Esophagus mucosa (tissue), 1 donor: ENCODE measurements at places on chromosomes 11 and 22.

GRCh38 chr11:73197348-73197747 is 20.7 kb upstream of the P2RY2 start:
- ATAC-seq: peak; percentile 54

GRCh38 chr11:35563484-35564244 is 38.2 kb upstream of the PAMR1 start:
- ATAC-seq: no peak

DNA sequence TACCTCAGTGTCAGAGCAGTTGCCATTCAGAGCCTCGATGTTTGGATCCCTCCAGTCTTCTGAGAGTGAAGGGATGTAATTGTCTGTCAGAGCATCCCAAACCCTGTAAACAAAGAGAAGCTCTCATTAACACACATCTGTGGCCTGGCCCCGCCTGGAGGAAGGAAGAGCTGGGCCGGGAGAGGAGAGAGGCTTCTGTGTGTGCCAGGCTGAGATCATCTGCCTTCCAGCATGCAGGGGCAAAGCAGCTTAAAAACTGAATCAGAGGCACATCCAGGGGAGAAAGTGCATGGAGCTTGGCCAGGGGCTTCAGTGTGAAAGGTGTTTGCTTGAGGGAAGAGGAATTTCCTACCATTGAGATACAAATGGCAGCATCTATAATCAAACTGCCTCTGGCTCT is 14.5 kb downstream of the FEZ1 start:
- no peak for ATAC-seq

DNA sequence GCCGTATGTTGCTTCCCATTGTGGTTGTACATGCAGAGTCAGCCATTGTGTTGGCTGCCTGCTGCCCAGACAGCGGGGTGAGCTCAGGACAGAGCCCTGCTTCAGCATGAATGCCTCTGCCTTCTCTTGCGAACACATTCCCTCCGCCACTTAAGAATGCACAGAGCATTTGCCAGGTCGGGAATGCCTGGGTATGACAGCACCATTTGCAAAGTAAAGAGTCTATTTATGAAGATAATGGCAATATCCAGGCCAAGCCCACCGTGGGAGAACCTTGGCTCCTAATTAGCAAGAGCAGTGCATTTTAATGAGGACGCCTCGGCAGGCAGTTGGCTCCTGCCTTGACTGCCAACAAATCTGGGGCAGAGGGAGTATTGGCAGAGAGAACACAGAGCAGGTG is 62.5 kb upstream of the SORL1 start:
- no peak for ATAC-seq

DNA sequence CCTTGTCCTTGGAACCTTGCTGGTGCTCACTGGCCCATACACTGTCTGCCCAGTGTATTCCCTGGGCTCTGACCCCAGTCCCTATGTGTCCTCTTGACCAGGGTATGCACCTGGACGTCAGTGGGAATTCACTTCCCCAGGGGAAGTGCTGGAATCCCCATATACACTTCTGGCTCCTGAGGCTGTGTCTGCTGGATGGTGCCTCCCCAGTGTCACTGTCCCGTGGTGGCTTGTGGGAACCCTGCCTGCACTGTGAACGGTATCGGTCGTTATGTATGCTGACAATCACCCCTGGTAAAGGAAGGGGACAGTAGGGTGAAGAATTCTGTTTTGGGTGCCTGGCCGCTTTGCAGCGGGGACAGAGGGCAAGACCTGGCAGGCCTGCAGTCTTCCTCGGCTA is 95.9 kb downstream of the RRM1 start:
- ATAC-seq: no peak

GRCh38 chr11:12087075-12088004 is 23.1 kb upstream of the MICAL2 start:
- ATAC-seq: peak; percentile 34

GRCh38 chr11:32580967-32581366 is 2.7 kb upstream of the EIF3M start:
- no peak for ATAC-seq

GRCh38 chr11:82969811-82970210 is 68.3 kb downstream of the DDIAS start:
- ATAC-seq: no peak

DNA sequence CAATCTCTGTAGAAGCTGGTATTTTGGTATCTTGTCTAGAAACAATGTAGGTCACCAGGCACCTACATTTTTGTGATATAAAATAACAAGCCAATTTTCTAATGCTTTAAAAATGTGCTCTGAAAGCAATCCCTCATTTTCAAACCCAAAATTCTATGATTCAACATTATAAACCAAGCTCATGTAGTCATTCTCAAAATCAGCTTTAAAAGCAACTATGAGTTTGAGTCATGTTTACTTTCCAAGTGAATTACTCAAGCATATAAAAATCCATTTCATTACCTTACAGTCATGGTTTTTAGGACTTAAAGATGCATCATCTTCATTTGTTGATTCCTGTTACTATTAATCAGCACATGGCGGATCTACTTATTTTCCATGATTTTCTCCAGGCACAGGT is 216.4 kb downstream of the GRM5 start:
- ATAC-seq: no peak

- ATAC-seq: no peak
These were observed 141.6 kb downstream of the SNX19 start for GRCh38 chr11:130774703-130775102.

GRCh38 chr11:92857407-92857806 is 112.0 kb upstream of the MTNR1B start:
- ATAC-seq: no peak

DNA sequence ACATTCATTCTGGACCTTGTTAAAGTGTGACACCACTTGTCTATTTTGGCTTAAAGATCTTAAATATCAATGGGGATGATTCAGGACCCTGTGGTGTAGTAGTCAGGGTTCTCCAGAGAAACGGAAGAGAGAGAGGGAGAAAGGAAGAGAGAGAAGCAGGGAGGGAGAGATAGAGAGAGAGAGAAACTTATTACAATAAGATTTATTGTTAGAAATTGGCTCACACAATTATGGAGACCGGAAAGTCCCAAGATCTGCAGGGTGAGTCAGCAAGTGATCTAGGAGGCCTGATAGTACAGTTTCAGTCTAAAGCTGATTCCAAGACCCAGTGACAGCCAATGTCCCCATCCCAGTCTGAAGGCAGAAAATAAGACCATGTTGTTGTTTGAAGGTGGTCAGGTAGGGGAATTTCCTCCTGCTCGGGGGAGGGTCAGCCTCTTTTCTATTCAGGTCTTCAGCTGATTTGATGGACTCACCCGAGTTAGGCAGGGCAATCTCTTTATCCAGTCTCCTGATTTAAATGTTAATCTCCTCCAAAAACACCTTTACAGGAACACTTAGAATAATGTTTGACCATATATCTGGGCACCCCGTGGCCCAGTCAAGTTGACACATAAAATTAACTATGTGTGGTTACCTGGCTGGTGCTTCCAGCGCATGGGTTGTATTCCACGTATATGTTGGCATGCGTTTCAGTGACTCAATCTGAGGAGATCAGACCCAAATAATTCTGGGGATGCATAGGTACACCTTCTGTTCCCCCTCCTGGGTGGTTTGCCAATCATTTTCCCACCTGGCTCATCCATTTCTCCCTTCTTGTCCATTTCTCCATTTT is 1350.5 kb downstream of the TBC1D22A start:
- no peak for ATAC-seq

GRCh38 chr22:27839057-27839660 is 37.6 kb upstream of the MN1 start:
- ATAC-seq: no peak

DNA sequence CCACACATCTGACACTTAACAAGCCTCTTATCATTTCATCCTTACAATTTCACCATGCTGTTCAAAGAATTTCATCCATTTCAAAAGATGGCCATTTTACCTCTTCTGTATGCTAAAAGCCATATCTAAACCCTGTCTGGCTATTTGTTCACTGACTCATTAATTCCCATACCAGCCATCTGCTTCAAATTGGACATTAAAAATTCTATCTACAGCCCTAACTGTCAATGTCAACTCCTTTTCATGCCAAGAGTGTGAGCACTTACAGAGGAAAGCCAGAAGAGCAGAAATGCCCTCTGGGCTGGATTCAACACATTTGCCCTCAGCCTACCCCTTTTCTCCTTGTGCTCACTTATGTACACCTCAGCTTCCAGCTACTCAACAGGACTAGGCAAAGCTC is 59.2 kb downstream of the SYTL2 start:
- ATAC-seq: no peak

- ATAC-seq: no peak
These were observed 29.3 kb downstream of the TUG1 start for GRCh38 chr22:30998329-30998728.

- peak; percentile 56 for ATAC-seq
These were observed 2.0 kb upstream of the CASTOR1 start for GRCh38 chr22:30291058-30291892.

GRCh38 chr11:134585666-134586610 is 173.9 kb upstream of the B3GAT1 start:
- no peak for ATAC-seq

DNA sequence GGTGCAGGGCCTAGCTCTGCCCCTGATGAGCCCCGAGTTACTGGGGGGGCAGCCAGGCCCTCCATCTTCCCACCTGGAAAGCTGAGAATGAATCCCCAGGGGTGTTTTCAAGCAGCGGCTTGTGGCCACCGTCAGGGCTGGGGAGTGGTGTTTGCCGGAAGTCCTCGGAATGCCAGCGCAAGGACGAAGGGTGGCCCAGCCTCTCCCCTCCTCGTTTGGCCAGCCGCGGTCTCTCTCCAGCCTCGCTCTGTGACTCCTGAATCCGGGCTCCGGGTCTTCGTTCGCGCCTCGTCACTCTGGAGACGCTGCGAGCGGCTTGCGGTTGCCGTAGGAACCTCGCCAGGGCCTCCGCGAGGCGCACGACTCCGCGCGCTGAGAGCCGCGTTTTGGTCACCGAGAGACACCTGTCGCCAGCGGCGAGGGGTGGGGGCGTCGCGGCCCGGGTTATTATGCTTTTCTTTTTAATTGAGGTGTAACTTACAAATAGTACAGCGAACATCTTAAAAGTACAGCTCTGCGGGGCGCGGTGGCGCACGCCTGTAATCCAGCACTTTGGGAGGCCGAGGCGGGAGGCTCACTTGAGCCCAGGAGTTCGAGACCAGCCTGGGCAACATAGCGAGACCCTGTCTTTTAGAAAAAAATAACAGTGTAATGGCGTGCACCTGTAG is 6.3 kb upstream of the KDELR3 start:
- ATAC-seq: peak; percentile 51

GRCh38 chr11:67059671-67060070 is 3.0 kb downstream of the RHOD start:
- no peak for ATAC-seq

GRCh38 chr11:33893711-33894397 is 2.0 kb upstream of the LMO2 start:
- peak; percentile 47 for ATAC-seq

GRCh38 chr11:76629116-76629852 is 41.3 kb downstream of the LRRC32 start:
- ATAC-seq: peak; percentile 38

DNA sequence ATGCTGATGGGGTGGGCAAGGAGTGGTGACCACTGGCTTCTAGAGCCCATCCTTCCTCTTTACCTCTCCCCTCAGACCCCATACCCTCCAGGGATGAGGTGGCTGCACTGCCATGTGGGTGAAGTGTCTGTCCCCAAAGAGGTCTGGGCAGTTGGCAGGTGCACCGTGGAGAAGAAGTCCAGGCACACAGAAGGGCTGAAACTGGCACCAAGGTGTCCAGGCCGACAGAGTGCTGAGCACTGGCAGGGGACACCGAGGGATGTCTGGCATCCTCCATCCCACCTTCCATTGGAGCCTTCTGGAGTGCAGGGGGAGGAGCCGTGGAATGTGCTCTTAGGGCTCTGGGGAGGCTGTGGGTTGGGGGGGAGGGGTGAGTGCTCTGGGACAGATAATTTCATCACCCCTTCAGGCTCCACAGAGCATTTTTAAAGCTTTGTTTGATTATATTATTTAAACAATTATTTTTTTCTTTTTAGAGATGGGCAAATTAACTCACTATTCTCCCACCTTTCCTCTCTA is 37.9 kb downstream of the PKNOX2 start:
- ATAC-seq: no peak

DNA sequence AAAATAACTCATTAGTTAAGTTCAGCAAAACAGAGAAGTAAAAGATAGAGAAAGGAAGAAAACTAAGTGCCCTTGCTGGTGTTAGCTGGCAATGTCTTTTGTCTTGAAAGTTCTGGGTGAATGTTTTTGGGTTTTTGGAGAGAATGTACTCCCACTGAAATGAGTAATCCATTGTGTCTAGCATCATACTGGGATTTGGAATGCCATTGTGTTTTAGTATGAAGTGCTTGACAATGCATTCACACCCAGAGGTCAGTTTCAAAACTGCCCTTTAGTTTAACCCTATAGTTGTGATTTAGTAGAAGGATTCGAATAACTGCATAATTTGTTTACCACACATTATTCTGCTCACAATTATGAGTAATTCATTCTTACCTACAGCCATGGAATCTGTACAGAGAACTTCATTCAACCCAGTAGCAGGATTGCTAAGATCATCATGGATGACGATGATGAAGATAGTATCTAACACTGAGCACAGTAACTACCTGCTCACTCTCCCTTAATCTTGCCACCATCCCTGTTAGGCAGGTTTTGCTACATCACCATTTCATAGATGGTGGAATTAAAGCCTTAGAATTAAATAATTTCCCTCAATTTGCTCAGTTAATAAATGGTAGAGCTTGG is 33.9 kb downstream of the MAML2 start:
- ATAC-seq: peak; percentile 76

GRCh38 chr22:38951734-38952133 is 5.7 kb upstream of the APOBEC3A start:
- no peak for ATAC-seq

DNA sequence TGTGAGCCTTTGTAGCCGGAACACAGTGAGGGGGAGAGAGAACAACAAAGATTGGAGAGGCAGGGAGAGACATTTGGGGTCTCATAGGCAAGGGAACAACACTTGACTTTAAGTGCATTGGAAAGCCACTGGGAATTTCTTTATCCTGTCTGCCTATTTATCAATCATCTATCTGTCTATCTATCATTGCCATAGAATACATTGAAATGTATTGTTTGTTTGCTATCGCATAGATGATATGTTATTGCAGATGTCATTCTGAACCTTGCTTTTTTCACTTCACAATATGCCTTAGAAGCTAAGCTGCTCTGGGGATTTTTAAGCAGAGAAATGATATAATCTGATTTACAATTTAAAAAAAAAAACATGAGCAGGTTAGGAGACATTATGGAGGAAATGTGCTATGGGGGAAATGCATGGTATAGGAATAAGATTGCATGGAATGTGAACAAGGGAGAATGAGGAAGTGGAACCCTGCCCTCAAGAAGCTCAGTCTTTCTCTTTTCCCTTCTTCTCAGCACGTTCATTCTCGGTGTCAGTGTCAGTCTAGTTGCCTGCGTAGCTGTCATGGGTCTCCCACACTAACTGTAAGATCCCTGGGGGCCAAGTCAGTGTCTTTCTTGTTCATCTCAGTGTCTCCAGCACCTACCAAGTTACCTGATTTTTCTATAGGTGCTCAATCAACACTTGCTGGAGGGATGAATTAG is 158.7 kb upstream of the ARHGAP20 start:
- ATAC-seq: no peak

- no peak for ATAC-seq
These were observed 14.7 kb downstream of the SULT4A1 start for GRCh38 chr22:43847376-43848289.

- ATAC-seq: no peak
These were observed 76.9 kb downstream of the DEPDC5 start for GRCh38 chr22:31830721-31831070.
